ENCODE measurements at places on chromosomes 16 and 17.

- no peak for DNase-seq
Measured at GRCh38 chr16:71257768-71258167, 27.2 kb upstream of the HYDIN start.

DNA sequence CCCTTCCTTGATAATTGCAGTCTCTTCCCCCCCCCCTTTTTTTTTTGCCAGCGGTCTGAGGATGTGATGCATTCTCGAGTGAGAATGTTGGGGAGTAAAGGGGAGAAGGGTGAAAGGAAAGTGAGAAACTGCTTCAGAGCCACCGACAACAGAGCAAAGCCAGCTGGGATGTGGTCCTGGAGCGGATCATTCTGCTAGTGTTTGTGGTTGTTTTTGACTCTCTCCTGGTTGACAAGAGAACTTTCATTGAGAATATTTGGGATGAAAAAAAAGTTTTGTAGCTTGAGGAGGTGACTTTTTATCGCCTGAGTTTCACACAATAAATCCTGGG, 1.3 kb downstream of the NF1 start:
- no peak for DNase-seq

GRCh38 chr17:48484850-48485249, 46.0 kb downstream of the HOXB1 start:
- DNase-seq: no peak

DNA sequence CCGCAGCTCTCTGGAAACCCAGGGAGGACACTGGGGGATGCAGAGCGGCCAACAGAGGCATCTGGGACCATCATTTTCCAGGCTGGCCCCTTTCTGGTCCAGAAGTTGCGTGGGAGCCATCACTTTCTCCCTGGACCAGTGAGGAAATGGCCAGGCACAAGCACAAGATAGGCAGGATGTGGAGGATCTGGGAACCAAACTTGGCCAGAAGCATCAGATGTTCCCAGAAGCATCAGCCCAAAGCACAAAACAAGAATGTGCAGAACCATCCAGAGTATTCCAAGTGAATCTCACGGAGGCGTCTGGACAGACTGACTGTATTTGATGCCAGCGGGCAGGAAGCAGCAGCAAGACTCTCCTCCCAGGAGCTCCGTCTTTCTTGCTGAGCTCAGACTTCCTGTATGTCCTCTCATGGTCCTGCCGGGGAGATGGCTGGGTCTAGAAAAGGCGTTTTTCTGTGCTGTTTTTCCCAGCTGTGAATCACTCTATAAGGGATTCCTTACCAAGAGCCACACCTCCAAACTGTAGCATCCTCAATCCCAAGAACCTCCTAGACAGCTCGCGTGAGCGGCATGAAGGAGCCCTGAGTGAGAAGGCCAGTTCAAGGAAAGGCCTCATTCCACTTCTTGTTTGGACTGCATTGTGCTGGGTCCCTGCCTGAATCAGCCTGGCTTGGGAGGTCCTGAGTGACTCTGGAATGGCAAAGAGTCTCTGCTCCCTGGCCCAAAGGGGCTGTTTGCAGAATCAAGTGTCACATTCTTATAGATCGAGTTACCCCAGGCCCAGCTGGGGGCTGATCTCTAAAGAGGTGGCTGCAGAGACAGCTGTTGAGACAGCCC, 49.5 kb upstream of the MTSS2 start:
- DNase-seq: no peak

- DNase-seq: peak; percentile 74
Measured at GRCh38 chr17:49997301-49997650, 2.3 kb upstream of the DLX3 start.

- DNase-seq: no peak
Measured at GRCh38 chr16:69925311-69925710, 25.8 kb upstream of the CLEC18A start.

- no peak for DNase-seq
Measured at GRCh38 chr17:68570526-68570925, 30.6 kb downstream of the FAM20A start.

- no peak for DNase-seq
Measured at GRCh38 chr17:12688382-12688781, 22.7 kb downstream of the MYOCD start.

DNA sequence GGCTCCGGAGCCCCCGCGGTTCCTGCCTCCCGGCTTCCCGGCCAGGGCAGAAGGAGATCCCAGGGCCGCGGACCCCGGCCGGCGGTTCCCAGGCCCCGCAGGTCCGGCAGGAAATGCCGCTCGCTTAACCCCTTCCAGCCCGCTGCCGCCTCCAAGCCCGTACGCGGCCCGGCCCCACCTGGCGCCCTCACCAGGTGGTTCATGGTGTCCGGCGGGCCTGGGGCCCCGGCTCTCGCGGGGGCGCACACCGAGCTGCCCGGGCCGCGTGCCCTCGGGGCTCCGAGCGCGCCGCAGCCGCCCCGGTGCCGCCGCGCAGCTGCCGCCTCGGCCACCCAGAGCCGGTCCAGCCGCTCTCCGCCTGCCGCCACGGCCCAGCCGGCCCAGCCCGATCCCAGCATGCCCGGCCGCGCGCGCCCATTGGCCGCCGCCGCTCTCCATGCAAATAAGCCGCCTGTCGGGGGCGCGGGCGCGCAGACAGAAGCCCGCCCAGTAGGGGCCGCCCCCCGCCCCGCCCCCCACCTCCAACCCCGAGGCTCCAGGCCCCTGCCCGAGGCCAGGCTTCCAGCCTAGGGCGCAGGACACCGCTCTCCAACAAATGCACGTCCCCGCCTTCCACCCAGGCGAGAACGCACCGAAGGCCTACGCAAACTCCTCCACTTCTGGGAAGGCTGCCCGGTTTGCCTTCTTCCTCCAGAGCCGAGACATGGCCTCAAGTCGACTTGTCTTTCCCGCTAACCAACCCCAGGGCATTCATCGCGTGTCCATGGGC, at the start of gene BCAR1:
BCAR1 (minus strand) TSS at position 345 of the 769 bp plus-strand sequence; CDS start at position 203, 142 bp downstream.
- DNase-seq: peak; percentile 93

GRCh38 chr17:2175294-2175628, 120.4 kb downstream of the HIC1 start:
- DNase-seq: no peak

GRCh38 chr16:86298758-86299134, 211.6 kb upstream of the FOXF1 start:
- DNase-seq: no peak

DNA sequence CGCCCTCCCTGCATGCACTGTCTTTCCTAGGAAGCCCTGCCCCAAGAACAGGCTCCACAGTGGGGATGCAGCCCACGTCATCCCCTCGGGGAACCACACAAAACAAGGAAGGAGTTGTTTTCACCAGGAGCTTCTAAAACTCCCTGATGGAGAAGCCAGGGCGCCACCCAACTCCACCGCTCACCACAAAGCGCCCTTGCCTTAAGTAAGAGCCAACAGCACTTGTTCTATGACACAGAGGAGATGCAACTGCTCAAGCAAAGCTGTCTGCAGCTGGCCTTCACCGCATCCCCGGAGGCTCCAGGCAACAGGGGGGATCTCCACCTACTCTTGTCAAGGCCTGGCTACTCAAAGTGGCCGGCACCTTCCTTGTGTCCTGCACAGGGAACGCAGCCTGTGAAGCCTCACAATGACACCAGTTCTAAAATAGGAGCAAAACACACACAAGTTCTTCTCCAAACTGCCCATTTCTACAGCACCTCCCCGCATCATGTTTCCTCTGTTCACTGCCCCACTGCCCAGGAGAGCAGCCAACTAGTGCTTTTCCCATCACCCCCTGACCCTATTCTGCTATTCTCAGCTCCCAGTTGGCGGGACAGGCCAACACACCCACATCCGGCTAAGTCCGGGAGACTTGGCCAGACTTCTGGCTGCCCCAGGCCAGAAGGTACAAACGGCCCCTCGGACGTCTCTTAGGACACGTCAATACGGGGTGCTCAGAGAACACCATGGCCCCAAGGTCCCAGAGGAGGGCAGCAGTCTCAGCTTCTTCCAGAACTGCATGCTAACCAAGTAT, 24.2 kb downstream of the MPG start:
- DNase-seq: no peak

GRCh38 chr17:17237026-17237799, at the start of gene FLCN:
TSS of gene FLCN (minus strand) at chr17:17237168. CDS start at chr17:17228137, 9,031 bp downstream.
- peak; percentile 90 for DNase-seq

DNA sequence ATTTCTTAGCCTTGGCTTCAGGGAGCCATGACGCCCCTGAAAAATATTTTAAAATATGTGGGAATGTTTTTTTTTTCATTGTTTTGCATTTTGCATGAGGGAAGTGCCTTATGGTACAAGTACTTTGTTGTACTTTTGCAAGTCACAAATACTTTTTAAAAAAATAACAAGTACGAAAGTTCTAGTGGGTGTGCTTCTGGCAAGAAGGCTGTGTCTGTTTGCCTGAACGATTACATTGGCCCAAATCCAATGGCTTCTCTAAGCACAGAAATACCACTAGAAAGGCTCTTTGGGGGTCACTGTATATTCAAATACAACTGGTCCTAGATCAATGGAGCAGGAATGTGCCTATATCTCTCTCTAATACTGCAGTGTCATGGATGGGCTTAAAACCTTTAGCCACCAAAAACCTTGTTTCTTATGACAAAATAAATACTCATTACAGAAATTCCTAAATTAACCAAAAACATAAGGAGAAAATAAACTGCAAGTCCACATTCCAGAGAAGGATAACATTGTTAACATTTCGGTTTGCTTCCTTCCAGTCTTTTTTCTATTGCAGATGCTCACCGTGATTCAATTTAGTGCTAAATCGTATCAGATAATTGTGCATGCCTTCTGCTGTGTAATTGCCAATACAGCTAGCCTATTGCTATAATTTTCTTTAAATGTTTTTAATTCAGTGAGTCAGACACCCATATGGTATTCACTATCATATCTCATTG, 97.4 kb downstream of the VAT1L start:
- no peak for DNase-seq

DNA sequence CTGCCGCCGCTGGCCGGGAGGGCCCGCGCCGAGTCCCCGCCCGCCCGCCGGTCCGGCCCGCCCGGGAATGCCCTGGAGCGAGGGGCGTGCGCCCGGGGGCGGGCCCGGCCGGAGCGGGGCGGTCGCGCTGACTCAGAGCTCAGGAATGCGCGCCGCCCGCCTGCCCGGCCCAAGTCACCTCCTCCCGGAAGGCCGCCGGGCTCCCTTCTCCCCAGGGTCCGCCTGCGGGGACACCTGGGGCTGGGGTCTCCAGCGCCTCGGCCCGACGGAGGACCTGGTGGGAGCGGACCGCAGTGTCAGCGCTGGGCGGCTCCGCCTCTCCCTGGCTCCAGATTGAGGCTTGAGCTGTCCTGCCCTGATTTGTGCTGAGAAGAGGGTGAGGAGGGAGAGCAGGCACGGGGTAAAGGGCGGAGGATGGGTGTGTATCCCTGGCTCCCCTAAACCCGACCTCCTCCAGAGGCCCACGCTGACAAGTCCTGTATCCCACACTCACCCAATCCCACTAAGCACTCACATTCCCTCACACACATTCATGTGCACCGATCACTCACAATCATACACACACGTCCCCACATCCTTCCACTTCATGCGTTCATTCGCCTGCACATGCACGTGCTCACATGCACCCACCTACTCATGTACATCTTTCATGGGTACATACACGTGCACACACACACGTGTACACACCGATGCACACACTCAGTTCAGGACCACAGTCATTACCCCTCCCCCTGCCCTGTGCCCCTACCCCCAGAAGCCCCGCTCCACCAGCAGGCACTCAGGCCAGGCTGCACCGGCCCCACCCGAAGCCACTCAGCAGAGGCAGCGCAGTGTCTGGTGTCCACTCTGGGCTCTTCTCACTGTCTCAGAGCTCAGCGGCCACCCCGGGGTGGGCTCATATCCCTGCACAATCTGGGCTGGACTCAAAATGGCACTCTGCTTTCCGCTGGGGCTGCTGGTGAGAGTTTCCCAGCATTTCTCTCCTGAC, at the start of gene RHBDF1:
RHBDF1 (minus strand) TSS at position 71 of the 988 bp plus-strand sequence. CDS start 7,616 bp downstream, outside the sequence.
- peak; percentile 85 for DNase-seq

- DNase-seq: no peak
Measured at GRCh38 chr17:8140065-8141029, 11.9 kb downstream of the PER1 start.
